Activated T-helper 1 cell treated with Interleukin-2 at 50 U/mL for 16 hours (primary cell): ENCODE measurements at places on chromosomes 4 and X.

GRCh38 chr4:103008875-103009729, 10.4 kb downstream of the SLC9B1 start:
- DNase-seq: no peak

DNA sequence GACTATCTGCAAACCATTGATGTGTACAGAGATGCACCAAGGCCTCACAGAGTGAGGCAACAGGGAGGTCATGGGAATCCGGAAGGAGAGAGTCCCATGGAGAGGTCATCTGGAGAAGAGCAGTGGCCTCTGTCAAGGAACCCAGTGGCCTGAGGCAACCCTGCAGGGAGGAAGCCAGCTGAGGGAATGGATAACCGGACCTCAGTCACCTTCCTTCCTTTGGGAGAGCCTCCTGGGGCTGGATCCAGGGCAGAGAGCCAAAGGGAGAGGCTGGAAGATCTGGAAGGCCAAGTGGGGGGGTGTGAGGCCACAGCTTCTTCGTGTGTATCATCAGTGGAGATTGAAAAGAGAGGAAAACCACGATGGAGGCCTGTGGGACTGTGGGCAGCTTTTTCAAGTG, 24.3 kb upstream of the CD38 start:
- DNase-seq: no peak

DNA sequence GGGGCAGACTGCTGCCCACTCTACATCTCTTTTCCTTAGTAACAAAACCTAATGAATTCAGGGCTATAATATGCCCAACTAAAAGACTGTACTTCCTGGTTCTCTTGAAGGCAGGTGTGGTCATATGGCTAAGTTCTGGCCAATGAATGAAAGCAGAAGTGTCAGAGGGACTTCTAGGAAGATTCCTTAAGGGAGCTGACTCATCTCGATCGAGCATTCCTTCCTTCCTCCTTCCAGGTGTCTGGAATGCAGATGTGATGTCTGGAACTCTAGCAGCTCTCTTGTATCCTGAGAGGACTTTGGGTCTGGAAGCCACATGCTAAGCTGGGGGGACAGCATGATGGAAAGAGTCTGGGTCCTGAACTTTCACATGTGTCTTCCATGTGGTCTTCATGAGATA, 116.2 kb upstream of the STX18 start:
- no peak for DNase-seq

GRCh38 chr4:139014371-139015268, 961 bp upstream of the NOCT start:
- DNase-seq: no peak

DNA sequence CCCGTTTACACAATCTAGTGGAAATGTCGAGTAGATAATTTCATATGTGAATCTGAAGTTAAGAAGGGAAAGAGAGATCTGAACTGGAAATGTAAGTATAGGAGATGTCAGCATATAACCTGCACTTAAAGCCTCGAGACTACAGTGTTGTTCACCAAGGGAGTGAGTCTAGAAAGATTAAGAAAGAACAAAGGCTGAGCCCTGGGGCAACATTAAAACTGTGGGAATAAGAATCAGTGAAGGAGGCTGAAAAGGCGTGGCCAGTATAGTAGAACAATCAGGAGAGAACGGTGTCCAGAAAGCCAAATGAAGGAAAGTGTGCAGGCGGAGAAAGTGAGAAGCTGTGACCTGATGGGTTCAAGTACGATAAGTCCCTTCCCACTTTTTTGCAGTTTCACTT, 118.8 kb upstream of the TENM3 start:
- no peak for DNase-seq
